ENCODE measurements at places on chromosomes 1 and 21. TPM values are rescaled to one million over a fixed set of nuclear protein-coding genes. Genes with fewer than 3 reads are reported as not detected.

DNA sequence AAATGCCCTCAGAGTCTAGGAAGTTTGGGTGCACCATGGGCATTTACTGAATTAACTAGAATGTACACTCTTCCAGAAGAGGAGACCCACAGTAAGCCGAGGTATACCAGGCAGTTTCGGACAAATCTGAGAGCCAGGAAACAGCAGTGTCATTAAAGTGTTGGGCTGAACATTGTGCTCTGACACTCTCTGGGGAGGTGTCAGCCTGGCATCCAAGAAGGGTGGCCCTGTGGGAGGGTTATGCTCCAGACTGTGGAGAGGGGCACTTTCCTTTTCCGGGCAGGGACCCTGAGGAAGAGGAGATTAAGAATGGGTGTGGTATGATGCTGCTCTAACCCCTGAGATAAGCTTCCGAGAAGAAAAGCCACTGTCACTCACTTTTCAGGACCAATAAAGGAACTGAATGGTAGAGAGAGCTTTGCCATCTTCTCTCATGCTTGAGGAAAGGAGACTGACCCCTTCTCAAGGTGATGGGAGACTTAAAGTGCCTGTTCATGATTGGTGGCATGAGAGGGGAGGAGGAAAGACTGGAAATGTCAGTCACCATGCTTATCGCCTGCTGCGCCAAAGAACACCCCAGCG, 98.2 kb downstream of the UCK2 start:
- no peak for DNase-seq

DNA sequence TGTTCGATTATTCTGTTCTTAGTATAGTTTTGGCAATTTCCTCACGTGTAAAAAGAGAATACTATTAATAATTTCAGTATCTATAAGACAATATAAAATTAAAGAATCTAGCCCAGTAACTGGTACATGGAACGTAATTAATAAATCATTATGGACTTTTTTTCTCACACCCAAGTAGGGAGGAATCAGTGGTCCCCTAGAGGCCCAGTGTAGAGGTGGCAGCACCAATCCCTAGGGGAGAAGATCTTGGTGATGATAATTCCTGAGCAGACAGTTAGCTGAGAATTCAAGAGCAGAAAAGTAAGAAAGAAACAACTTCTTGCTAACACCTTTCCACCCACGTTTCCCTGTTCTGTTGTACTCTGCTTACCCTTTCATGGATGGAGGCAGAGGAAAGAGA, 19.7 kb upstream of the SELE start:
- no peak for DNase-seq

GRCh38 chr1:42847111-42847595, 740 bp downstream of the ZNF691 start:
- no peak for DNase-seq

- no peak for DNase-seq
Observed at GRCh38 chr1:171280599-171280998, 32.3 kb downstream of the FMO1 start.

GRCh38 chr1:236759252-236759859, 35.7 kb upstream of the MTR start:
- no peak for DNase-seq

- no peak for DNase-seq
Observed at GRCh38 chr1:38500352-38500751, 359.2 kb downstream of the RRAGC start.

DNA sequence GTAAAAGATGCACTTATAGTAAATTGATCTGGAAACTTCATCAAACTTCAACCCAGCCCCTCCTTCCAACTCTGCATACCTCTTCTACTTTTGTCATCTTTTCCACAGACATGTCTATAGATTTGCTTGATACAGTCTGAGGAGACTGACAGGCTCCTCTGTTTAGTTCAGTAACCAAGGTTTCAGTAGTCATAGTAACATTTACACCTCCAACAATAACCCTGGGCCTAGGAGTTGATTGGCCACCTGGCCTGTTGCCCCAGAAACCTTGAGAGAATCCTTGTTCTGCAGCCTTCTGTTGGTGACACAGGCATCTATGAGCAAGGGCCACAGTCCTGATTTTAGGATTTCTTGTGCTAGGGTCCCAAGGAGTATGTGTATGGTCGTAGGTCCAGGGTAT, at the start of gene CFAP141:
TSS of gene CFAP141 (minus strand) at position 138 of the 400 bp plus-strand sequence. CDS start at position 112, 26 bp downstream.
- DNase-seq = no peak

DNA sequence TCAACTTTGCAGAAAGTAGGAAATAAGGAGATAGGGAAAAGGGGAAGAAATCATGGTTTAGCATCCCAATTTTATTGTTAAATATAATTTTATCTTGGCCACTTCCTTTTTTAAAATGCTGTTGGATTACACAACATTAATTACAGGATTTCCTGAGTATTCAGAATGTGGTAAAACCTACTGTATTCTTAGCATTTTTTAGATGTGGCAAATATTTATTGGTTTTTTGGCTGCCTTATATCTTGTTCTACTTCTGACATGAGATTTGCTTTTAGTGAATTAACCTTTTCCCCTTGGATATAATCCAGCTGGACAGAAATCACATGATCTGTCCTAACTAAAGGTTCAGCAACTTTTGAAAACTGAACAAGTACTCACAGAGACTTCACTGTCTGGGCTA, 104.9 kb downstream of the PTGS2 start:
- no peak for DNase-seq

GRCh38 chr1:85580872-85581801, 576 bp downstream of the CCN1 start:
- no peak for DNase-seq

DNA sequence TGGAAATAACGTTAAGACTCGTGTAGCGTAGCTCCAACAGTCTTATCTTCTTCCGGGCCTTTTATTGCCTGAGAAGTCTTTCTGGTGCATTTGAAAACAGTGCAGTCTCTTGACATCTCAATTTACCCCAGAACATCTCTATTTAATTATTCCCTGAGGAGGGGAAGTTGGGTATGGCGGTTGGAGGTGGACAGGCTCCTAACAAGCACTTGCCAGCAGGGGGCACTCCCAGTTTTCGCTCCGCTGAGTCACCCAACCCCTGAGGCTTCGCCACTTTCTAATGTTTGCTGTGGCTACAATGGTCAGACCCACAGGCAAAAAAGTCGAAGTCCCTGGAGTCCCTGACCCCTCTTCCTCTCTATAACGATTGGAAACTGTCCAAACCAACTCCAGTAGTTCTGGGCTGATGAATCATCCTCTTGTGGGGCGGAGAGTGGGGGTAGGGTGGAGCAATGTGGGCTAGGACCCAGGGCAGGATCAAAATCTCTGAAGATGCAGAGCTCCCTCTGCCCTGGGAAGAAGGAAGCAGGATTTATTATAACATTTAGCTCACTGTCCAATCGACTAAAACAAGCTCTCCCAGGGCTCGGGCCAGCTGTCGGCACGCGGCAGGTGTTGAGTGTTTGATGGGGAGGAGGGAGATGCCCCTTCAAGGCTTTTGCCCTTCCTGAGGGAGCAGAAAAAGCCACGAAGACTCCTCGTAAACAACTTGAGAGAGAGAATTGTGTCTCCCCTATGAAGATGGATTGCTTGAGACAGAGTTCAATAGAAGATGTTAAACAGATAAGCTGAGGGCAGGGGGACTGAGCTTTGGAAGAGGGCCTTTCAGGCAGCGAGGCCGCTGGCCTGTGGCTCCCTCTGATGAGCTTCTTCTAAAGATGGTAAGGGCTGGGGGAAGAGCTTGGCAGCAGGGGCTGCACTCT, 85.7 kb downstream of the BRINP2 start:
- no peak for DNase-seq

DNA sequence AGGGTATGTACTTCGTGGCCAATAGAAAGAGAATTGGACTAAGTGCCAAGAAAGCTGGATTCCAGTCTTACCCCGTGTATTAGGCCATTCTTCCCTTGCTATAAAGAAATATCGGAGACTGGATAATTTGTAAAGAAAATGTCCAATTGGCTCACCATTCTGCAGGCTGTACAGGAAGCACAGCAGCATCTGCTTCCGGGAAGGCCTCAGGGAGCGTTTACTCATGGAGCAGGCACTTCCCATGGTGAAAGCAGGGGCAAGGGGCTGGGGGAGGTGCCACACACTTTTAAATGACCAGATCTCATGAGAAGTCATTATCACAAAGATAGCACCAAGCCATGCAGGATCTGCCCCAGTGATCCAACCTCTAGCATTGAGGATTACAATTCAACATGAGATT, 7.8 kb upstream of the AMIGO1 start:
- no peak for DNase-seq

DNA sequence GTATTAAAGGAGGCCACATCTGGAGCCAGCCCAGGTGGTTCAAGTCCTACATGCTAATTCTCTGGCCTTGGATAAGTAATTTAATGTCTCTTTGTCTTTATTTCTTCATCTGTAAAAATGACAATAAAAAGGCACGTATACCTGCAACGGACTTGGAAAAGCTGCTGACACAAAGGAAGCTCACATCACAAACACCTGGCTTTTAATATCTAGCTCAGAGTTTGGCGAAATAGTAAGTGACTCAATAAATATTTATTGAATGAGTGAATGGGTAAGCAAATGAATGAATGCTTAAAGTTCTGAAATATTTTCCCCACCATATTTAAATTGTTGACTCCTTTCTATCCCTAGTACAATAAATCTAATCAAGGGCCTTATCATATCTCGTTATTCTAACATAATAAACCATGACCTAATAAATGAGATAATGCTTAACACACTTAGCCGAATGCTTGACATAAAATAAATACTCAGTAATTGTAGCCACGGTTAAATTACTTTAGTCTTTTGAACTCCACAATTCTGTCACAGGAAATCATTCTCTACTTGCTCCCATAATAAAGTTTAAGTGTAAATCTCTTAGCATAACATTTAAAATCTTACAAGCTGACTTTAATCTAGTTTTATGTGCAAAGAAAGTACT, 74.7 kb upstream of the PALMD start:
- no peak for DNase-seq

DNA sequence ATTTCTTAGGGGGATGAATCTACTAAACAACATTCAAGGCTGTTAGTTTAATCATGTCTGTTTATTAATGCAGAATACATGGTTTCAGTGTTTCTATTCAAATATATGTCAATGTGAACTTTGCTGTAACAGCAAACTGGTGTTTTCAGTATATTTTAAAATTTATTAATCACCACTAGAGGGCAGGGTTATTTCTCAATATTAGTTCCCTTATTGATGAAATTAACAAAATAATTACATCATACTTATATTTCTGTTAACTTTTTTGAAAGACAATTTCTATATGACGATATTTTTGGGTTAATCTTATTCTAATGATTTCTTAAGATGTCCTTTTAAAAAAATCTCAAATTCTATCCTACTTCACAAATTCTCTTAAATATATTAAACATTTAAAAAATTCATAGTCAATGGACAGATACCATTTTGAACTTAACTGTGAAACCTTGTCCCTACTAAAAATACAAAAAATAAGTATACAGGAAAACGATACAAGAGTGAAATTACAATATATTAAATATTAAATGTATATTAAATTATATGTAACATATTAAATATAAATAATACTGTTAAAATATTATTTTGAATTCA, 1034.1 kb upstream of the PRMT6 start:
- no peak for DNase-seq

DNA sequence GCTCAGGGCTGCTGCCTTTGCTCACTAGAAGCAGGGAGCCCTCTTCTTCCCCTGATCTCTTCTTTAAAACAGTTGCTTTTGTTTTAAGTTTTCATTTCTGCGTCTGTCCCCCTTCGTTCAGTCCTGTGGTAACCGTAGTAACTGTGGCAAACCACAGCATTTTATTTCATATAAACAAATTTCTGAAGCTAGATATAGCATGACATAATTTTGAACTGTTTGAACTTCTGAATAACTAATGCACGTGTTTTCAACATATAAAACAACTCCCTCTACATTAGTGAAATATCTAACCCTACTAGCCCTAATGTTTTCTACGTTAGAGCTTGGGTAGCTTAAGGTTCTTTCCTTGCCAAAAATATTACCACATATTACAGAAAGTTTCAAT, 104.6 kb downstream of the DISP1 start:
- DNase-seq = no peak

- DNase-seq = no peak
Observed at GRCh38 chr1:180912211-180912800, 391 bp upstream of the KIAA1614 start.

GRCh38 chr1:154599658-154600057, 8.3 kb downstream of the ADAR start:
- no peak for DNase-seq

- DNase-seq = no peak
Observed at GRCh38 chr1:221961532-221962292, 219.8 kb upstream of the DUSP10 start.

DNA sequence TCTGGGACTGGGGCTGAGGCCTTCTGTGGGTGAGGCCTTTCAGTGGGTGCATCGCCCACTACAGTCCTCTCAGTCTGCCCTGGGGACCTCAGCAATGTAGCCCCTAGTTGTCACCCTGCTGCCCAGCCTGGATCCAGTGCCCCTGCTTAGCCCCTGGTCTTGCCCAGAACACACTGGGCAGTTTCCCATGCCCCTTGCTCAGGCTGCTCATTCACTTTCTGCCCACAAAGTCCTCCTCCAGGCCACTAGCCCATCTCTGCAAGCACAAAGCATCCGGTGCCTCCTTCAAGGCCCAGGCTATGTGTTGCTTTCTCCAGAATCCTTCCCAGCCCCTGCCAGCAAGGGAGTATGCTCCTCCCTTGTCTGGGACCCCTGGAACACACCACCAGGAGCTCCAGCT, 5.4 kb upstream of the ADORA1 start:
- no peak for DNase-seq

DNA sequence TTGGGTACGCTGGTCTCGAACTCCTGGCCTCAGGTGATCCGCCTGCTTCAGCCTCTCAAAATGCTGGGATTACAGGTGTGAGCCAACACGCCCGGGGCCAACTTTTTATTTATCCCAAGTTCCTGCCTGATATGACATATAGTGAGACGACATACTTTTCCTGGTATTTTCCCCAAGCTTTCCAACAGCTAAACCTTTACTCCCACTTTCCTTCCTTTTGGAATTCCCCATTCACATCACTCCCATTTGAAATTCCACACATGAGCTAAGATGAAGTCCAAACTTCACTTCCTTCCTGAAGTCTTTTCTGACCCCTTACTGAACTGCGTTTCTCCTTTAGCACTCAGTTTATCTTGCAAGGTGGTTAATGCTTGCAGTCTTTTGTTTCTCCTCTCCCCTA, 64.1 kb downstream of the S1PR1 start:
- no peak for DNase-seq

The SLC16A4 gene
- 0.25 TPM for total RNA-seq

The SPRR1B gene
- not detected for total RNA-seq

The CFHR3 gene
- total RNA-seq = not detected

The ADORA1 gene
- not detected for total RNA-seq

The NFIA gene
- 7.2 TPM for total RNA-seq

The CR1L gene
- total RNA-seq = not detected

The MANEAL gene
- 2.2 TPM for total RNA-seq

The BSDC1 gene
- 98.8 TPM for total RNA-seq

The ZBTB8A gene
- total RNA-seq = not detected

The PDE4B gene
- 54.1 TPM for total RNA-seq

The SLC30A10 gene
- total RNA-seq = not detected

The IFI16 gene
- 106 TPM for total RNA-seq

The LPAR3 gene
- 7.0 TPM for total RNA-seq

The S100A5 gene
- total RNA-seq = not detected

The TNNT2 gene
- total RNA-seq = not detected

The HAPLN2 gene
- not detected for total RNA-seq

The PDIK1L gene
- 23.6 TPM for total RNA-seq

All from T-cell (primary cell).